ENCODE measurements at places on chromosomes 3 and 15. TPM values are rescaled to one million over a fixed set of nuclear protein-coding genes. Genes with fewer than 3 reads are reported as not detected.

GRCh38 chr15:73602446-73602843 lies 30.7 kb downstream of the NPTN start:
- no peak for DNase-seq

GRCh38 chr3:55801676-55802075 lies 314.6 kb upstream of the WNT5A start:
- no peak for DNase-seq

DNA sequence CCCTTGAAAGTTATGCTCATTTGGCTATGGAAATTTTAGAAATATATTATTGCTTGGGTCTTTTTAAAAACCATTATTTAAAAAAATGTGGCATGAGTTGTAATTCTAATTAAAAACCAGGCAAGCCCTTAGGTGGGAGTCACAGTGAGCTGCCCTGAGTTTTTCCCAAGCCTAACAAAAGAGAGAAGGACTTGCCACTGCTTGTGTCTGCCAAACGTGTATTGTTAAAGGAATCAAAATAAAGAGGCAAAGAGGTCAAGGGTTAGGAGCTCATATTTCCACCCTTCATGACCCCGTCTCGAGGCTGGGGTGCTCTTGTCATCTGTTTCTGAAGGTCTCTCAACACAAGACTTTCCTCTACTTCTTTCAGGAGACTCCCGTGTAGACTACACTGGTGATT lies 321.1 kb downstream of the ZIC1 start:
- DNase-seq, result no peak

DNA sequence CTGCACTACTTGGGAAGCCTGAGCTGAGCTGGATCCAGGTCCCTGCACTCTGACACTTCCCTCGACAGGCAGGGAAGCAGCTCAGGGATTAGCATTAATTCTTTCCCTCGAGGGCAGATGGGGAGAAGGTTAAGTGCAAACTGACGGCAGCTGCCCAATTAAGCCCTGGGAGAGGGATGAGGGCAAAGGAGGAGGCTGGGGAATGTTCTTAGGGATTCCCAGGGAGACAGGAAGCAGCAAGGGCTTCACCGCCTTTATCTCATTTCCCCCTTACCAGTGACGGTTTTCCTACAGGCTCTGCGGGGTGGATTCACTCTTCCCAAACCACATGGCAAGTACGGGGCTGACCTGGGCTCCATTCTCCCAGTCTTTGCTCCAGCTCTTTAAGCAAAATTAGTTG lies 519.0 kb upstream of the PROK2 start:
- no peak for DNase-seq

- no peak for DNase-seq
Measured at GRCh38 chr3:50637011-50637410, 20.1 kb downstream of the MAPKAPK3 start.

DNA sequence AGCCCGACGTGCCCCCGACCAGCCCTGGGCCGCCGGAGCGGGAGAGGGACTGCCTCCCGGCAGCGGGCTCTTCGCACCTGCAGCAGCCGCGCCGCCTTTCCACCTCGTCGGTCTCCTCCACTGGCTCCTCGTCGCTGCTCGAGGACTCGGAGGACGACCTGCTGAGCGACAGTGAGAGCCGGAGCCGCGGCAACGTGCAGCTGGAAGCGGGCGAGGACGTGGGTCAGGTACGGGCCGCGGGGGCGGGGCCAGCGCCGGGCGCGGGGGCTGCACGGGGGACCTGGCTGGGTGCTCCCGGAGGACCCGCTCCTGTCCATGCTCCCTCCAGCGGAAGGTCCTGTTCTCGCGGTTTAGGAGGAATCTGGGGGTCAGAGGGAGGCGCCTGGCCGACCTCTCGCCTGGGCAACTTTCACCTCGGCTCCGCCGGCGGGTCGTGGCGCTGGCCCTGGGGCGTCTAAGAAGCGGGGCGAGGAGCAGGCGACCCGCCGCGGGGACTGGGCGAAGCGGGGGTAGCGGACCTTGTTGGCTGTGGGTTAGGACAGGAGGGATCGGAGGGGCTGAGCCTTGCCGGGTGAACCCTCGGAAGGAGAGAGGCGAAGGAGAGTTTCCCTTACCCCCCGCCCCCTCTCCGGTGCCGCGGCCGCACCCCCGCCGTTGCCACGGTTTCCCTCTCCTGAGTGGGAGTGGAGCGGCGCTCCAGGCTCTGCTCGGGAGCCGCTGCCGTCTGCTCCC lies 682 bp downstream of the ITPKA start:
- no peak for DNase-seq

DNA sequence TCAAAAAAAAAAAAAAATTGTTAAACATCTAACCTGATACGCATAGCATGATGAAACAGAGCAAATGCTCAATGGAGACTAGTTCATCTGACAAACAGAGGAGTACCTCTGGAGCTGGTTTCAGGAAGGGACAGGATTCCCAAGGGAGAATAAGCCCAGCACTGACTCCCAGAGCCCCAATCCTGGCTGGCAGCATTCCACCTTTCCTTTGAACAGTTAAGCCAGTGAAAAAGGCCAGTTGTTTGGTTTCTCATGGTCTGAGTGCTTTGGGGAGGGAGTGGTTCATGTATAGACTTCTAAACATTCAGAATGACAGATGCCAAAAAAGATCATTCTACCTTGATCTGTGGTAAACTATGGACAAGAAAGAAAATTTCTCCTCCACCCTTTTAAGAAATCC lies 277.9 kb upstream of the RARB start:
- no peak for DNase-seq

DNA sequence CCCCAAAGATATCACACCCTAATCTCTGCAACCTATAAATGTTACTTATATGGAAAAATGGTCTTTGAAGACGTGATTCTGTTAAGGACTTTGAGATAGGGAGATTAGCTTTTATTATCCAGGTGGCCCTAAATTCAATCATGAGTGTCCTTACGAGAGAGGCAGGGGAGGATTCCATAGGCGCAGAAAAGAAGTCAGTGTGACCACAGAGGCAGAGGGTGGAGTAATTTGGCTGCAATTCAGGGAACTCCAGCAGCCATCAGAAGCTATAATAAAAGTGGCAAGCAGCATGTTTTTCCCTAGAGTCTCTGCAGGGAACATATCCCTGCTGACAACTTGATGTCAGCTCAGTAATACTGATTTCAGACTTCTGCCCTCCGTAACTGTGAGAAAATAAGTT lies 315.2 kb upstream of the ROBO2 start:
- no peak for DNase-seq

GRCh38 chr3:30986551-30986950 lies 92.1 kb upstream of the GADL1 start:
- DNase-seq, result no peak

DNA sequence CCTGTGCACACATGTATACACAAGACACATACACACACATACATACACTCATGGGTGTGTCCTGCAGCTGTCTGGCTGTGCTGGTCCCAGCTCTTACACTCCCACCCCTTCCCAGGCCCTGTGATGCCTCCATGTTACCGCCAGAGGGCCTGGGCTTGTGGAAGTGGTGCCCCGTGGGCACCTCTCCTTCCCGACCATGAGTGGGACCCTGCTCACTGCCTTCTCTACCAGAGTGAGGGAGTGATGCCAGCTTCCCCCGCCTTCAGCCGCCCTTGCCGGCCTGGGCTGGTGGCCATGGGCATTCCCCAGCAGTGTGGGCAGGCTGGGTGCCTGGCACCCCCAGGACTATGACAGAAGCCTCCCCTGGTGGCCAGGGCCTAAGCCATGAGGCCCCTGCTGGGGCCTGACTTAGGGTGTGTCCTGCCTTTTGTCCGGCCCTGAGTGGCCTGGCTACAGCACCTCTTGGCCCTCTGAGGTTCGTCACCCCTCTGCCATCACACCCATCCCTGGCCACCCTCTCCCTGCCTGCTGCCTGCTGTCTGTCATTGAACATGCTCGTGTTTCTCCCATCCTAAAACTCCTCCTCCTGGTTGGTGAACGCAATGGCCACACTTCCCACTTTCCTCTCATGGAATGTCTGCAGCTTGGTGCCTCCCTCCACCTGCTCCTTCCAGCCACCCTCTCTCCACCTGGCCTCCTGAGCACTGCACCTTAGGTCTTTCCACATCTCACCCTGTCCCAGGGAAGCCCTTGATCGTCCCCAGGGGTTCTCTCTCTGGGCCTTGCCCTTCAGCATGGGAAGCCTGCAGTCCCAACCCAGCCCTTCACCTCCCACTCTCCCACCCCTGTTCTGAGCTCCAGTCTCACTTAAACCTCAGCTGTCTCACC lies 14.6 kb downstream of the HDAC11 start:
- DNase-seq, result no peak

- DNase-seq, result no peak
Measured at GRCh38 chr3:181699171-181699903, 12.4 kb upstream of the SOX2 start.

DNA sequence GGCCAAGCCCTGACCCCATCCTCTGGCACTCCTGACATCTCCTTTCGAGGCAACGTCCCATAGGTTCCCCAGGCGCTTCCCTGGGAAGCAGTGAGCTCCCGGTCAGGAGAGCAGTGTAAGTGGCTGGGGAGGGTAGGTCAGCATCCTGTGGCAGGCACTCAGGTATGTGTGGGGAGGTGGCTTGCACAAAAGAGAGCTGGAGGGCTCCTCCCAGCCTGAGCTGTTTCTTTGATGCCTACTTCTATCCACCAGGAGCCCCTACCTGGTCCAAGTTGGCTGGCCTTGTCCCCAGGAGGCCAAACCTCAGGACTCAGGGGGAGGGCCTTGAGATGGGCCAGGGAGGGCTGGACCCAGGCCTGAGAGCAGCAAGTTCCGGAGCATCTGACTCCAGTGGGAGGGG lies 31.7 kb upstream of the LINGO1 start:
- no peak for DNase-seq

GRCh38 chr3:189349772-189350171 lies 178.0 kb downstream of the TPRG1 start:
- DNase-seq, result no peak

GRCh38 chr3:194474675-194475074 lies 12.1 kb downstream of the ATP13A3 start:
- no peak for DNase-seq

DNA sequence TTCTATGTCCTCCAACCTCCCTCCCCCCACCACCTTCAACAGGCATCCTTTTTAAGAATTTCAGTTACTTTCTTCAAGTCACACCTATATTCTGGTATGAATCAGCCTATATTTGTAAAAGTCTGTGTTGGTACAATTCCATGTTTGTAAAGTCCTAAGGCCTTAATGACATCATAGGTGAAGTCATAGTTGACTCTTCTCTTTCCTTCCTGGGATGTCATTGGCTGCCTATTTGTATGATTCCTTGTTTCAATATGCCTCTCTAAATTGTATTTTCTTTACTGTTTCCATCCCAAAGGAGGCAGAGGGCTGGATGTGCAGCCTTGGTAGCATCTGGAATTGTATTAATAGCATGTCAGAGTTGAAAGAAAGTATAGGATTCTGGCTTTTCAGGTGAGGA lies 56.5 kb downstream of the ADAMTSL3 start:
- no peak for DNase-seq

- no peak for DNase-seq
Measured at GRCh38 chr15:66115568-66116206, 137.9 kb downstream of the MEGF11 start.

DNA sequence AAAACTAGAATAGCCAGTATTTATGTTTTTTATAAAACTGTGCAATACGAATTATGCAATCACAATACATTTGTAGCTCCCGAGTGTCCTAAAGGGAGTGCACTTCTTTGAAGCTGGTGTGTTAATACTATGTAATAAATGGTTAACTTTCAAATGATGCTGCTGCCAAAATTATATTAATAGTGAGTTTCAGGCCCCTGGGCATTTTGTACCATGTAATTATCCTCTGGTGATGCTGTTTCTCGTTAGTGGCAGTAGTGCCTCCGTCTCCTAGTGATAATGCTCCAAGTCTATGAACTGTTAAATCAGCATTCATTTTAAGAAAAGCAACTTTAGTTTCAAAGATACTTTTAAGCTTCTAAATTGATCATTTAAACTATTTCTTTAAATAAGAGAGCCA lies 132.7 kb upstream of the BHLHE40 start:
- no peak for DNase-seq

- DNase-seq, result no peak
Measured at GRCh38 chr3:45792516-45793172, 3.7 kb downstream of the SLC6A20 start.

GRCh38 chr3:78540485-78540884 lies 1227.3 kb downstream of the ROBO1 start:
- no peak for DNase-seq

- no peak for DNase-seq
Measured at GRCh38 chr15:27705056-27705455, 394.1 kb downstream of the OCA2 start.

DNA sequence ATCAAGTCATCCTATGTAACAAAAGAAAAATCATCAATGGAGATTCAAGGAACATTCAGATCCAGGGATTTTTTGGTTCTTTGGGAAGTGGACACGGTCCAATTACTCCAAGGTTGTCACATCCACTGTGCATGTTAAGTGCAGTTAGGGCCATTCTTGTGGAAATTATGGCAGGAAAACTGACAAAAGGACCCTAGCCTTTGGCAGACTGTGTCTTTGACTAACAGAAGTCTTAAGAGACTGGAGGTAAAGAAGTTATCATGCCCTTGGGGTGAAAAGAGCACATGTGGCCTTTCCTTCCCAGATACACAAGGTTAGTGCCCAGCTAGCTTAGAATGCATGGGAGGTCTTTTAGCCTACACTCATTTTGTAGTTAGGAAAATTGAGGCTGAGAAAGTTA lies 74.9 kb downstream of the MB21D2 start:
- no peak for DNase-seq

- no peak for DNase-seq
Measured at GRCh38 chr15:80419546-80419945, 15.4 kb downstream of the ARNT2 start.

GRCh38 chr3:190281308-190282051 lies 40.8 kb downstream of the CLDN1 start:
- DNase-seq, result no peak

DNA sequence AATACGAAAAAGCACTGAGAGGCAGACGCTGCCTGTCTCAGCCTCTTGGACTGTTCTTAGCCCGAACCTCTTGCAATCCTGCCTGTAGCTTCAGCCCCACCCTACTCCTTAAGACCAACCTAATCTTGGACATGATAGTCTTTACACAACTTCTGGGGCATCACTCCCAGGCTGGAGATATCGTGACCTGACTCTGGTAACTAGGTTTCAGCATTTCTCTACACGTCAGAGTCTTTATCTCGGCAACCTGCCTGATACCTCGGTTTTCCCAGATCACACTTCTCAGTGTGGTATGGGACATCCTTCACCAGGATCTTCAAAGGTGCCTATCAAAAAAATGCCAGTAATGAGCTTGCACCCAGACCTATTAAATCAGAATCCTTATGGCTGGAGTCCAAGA lies 590.2 kb upstream of the KCNMB2 start:
- no peak for DNase-seq

GRCh38 chr3:88025001-88025552 lies 33.7 kb downstream of the CGGBP1 start:
- DNase-seq, result no peak

CNTN4 gene
- total RNA-seq, result 103 TPM

GOLGA8B gene
- total RNA-seq, result 146 TPM

CPNE4 gene
- 0.54 TPM for total RNA-seq

BTLA gene
- total RNA-seq, result not detected

IL20RB gene
- total RNA-seq, result 0.71 TPM

SPTSSB gene
- not detected for total RNA-seq

KCNH8 gene
- not detected for total RNA-seq

LNP1 gene
- total RNA-seq, result 11.4 TPM

RTP1 gene
- total RNA-seq, result 0.27 TPM

OTOL1 gene
- total RNA-seq, result not detected

KCNAB1 gene
- total RNA-seq, result 14.2 TPM

CD86 gene
- total RNA-seq, result 18.0 TPM

KLHL6 gene
- total RNA-seq, result 10.2 TPM

ACAP2 gene
- 56.7 TPM for total RNA-seq

ALDH1L1 gene
- total RNA-seq, result 50.2 TPM

CHRM5 gene
- not detected for total RNA-seq
